Upper lobe of right lung (tissue), 1 donor: ENCODE measurements at places on chromosomes 7 and 10. TPM values are rescaled to one million over a fixed set of nuclear protein-coding genes. Genes with fewer than 3 reads are reported as not detected.

DNA sequence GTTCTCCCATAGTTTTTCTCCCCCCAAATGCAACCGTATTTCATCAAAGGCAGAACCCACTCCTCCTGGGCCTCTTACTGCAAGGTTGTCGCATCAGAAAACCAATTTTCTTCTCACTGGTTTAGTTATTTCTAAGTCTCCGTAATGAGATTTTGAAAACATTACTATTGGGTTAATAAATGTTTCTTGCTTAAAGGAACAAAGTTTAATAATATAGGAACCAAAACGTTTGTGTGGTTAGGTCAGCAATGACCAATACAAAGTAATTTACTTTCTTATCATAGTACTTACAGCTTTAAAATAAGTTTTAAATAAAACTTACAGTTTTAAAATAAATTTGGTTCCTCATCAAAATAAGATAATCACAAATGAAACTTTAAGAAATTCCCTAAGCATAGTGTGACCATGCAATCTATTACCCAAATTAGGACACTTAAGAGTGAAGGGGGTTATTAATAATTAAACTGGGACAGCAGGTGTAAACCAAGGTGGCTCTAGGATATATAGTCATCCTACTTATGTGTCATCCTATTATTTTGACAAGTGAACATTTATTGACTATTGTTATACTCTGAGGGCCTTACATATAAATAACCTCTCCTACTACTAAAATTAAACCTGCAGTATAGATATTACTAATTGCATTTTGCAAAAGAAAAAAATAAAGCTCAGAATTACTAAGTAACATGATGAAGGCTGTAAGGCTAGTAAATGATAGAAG lies 415.4 kb upstream of the LRRN3 start:
- H3K4me3 ChIP-seq = no peak overlapping the region
- DNase-seq = no peak
- H3K27ac ChIP-seq = no peak overlapping the region

DNA sequence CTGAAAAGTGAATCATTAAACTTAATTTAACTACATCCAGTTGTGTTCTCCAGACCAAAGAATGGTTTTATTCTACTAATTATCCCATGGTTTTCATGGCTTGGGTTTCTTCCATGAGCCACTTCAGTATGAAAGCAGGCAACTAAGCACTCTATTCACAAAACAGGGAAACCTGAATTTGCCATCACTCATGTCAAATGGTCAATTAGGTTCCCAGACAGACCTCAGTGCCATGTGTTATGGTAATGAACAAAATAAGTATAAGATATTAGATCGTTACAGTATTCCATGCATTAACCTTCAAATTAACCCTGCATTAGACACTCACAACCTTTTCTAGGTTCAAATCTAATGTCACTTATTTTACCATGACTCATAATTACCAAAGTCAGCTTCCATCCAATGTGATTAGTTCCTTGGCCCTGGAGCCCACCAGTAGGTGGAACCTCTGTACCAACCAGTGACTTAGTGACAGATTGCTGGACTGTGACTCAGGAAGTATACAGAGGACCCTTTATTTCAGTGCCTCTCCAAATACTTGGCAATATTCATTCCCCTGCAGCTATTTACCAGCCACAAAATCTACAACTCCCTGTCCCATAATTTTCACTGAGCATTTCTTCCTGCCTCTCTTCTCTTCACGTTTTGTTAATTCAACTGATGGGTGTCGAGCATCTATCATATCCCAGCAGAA lies 1270.2 kb upstream of the SORCS1 start:
- H3K27me3 ChIP-seq = no peaks in the 10 kb centered on the region
- no peak overlapping the region for H3K27ac ChIP-seq
- H3K36me3 ChIP-seq = no peaks in the 10 kb centered on the region

The AGMO gene
- 0.20 TPM for total RNA-seq

DNA sequence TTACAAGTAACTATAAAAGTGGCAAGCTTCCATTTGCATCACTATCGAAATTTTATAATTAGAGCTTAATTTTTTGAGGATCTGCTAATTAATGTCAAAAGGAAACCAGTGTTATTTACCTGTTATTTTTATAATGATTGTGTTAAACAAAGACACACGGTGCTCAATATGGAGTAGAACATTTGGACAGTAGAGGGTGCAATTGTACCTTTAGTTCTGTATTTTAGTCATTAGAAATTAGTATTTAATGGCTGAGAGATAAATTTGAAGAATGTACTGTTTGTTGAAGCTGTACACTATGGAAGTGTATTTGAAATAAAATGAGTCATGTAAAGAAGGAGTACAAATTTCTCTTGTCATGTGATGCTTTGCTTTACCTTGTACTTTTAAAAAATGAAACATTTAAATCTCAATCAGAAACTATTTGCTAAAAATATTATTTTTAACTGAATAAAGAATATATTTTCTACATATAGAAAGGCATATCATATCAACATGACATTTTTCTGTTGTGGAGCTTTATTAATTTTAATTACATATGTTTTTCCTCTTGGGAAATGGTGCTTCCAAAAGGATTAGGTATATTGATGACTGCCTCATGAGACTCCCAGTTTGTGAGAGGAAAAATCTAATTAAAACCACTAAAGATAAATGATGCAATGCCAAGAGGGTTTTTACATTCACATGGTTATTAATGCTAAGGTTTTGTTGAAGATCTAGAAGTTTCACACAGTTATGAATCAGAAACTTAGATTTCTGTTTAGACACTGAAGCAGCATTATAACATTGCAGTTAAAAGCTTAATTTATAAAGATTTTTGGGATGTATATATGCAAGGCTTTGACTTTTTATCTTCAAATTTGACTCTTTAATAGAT lies 10.4 kb upstream of the PRKG1 start:
- H3K27me3 ChIP-seq = no peaks in the 10 kb centered on the region
- no peak for DNase-seq
- no peak overlapping the region for H3K27ac ChIP-seq
- no peaks in the 10 kb centered on the region for H3K4me1 ChIP-seq
- H3K36me3 ChIP-seq = no peaks in the 10 kb centered on the region

GRCh38 chr7:89401099-89401498 lies 605.6 kb upstream of the TEX47 start:
- no peaks in the 10 kb centered on the region for H3K27me3 ChIP-seq
- DNase-seq = no peak
- no peaks in the 10 kb centered on the region for H3K4me1 ChIP-seq
- no peak overlapping the region for H3K27ac ChIP-seq
- no peaks in the 10 kb centered on the region for H3K36me3 ChIP-seq
